ENCODE measurements at places on chromosomes 6 and 20.

GRCh38 chr20:1202762-1203504 is at the start of gene C20orf202:
TSS of gene C20orf202 (plus strand) at chr20:1203454. CDS start at chr20:1203586, 132 bp downstream.
- DNase-seq: no peak

DNA sequence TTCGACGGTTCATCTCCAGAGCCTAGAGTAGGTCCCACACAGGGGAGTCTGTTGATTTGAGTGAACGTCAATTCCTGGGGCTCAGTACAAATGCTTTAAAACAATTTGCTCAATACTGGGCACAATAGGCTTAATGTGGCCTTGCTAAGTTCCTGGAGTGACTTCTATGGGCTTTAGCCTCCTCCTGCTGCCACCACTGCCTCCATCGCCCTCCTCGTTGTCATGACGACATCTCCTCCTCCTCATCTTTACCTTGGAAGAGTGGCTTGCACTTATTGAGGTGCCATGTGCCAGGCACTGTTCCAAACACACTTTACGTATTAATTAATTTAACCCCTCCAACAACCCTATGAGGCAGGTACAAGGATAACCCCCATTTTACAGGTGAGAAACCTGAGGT is 11.8 kb upstream of the ZMYND8 start:
- no peak for DNase-seq

DNA sequence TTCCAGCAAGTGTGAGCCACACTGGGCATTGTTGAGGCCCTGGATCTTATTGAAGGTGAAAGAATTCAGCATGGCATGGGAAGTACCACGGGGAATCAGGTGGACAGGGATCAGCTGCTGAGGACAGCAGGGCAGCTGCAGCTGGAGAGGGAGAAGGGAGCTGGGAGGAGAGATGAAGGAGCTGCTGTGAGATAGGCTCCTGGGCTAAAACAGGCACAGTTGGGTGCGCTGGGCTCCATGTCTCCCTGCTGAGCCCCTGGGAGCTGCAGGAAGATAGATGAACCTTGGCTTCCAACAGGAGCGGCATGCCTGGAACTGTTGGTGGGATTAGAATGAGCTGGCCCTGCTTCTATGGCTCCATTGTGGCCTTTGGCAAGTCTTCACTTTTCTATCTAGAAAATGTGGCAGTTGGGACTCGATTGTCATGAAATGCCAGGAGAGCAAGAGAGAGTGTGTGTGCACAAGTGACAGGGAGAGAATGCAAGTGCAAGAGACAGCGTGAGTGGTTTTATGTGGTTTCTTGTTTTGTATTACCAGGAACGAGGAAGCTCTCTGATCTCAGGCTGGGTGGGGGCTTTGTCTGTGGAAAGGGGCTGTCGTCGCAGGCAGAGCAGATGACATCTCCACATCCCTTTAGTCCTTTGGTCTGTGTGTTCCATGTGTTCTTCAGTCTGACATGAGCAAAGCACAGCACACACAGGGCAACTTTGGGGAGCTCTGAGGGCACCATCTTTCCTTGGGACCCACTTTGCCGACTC is 20.4 kb downstream of the SNPH start:
- no peak for DNase-seq

GRCh38 chr20:23396950-23397627 is 24.2 kb downstream of the NAPB start:
- DNase-seq: no peak

GRCh38 chr20:62069741-62070216 is 4.1 kb upstream of the TAF4 start:
- no peak for DNase-seq

GRCh38 chr6:2110504-2110903 is 134.9 kb downstream of the GMDS start:
- DNase-seq: peak; percentile 31

DNA sequence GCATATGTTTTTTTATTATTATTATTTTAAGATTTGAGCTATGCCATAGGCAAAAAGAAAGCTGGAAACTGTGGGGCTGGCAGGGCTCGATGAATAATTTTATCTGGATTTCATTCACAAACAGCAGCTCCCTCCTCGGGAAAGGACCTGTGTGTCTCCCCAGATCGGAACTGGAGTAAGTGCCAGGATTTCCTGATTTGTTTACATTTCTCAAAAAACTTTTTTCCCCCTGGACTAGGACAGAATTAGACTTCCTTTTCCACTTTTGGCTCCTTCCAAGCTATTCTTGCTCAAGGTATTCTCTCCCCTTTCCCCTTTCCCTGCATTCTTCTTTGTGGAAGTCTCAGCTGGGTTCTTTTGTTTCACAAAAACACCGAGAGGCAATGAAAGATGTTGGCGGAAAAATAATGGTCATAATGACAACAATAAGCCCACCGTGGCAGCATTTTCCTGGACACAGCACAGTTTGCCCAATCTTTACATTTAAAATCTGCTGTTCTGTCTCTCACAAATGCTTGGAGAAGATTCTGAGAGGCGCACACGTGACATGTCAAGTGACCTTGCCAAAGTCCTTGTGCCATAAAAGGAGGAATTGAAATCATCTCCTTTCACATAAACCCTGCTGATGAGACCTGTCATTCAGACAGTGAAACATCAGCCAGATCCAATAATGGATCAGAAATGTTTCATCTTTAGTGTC is 85.8 kb upstream of the PREP start:
- no peak for DNase-seq

GRCh38 chr20:60024801-60025200 is 66.6 kb downstream of the CDH26 start:
- DNase-seq: no peak

DNA sequence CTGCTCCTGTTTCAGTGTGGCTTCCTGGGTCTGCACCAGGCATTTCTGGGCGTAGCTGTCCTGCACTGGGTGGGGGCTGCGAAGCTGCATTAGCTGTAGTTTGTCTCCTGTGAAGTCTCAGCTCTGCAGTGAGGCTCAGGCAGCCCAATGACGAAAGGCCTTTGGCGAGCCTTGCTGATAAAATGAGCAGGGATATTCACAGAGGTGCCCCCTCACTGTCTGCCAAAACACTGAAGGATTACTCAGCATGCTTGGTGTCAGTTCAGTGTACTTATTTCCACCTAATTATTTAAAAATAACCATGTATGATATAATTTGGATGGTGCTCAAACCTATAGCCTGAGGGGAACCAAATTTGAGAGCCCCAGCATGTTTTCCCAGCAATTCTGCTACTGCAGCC is 73.5 kb downstream of the ECT2L start:
- no peak for DNase-seq

GRCh38 chr6:166561771-166562359 is 24.6 kb downstream of the RAMACL start:
- DNase-seq: no peak

- DNase-seq: no peak
Observed at GRCh38 chr6:5107341-5107740, 22.2 kb downstream of the PPP1R3G start.

GRCh38 chr6:80640176-80640575 is 533.7 kb downstream of the BCKDHB start:
- no peak for DNase-seq

- peak; percentile 38 for DNase-seq
Observed at GRCh38 chr20:59955131-59955796, 3.0 kb upstream of the CDH26 start.

- no peak for DNase-seq
Observed at GRCh38 chr6:105804424-105804823, 281.7 kb upstream of the PRDM1 start.

GRCh38 chr6:168413856-168414255 is 27.1 kb upstream of the SMOC2 start:
- DNase-seq: no peak

DNA sequence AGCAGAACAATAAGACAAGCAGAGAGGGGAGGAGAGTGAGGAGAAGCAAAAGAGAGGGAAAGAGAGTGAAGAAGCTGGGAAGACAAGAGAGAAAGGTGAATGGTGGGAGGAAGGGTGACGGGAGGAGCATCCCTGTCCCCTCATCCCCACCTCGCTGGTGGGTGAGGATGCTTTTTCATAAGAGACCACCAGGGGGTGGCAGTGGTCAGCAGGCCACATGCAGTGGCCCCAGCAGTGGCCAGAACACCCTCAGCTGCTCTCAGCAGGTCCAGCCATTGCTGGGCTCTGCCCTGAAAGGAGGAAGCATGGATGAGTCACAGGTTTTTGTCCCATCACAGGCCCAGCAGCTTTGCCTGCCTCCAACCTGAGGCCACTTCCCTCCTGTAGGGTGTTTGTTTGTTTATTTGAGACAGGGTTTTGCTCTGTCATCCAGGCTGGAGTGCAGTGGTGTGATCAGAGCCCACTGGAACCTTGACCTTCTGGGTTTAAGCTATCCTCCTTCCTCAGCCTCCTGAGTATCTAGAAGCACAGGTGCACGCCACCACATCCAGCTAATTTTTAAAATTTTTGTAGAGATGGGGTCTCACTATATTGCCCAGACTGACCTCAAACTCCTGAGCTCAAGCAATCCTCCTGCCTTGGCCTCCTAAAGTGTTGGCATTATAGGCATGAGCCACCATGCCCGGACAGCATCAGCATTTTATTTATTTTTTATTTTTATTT is 24.0 kb downstream of the FGD2 start:
- peak; percentile 79 for DNase-seq

GRCh38 chr20:46703435-46703834 is 6.0 kb upstream of the SLC2A10 start:
- DNase-seq: no peak

DNA sequence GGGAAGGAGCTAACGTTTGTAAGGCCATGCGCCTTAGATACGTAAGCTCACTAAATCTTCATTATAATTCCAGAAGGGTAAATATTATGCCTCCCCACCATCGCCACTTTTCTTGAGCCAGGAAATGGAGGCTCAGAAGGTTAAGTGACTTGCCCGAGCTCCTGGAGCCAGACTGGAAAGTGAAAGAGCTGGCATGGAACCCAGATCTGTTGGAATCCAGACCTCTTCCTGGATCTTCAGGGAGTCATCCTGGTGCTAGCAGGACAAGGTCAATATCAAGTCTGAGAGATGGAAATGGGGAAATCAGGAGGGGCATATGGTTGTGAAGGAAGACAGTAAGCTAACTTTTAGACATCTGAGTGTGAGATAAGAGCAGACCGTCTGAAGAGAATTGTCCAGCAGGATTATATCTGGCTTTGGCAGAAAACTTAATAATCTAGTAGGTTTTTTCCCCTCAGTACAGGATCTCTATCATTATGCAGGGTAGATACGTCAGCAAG is 6.2 kb downstream of the TMEM200A start:
- DNase-seq: no peak

DNA sequence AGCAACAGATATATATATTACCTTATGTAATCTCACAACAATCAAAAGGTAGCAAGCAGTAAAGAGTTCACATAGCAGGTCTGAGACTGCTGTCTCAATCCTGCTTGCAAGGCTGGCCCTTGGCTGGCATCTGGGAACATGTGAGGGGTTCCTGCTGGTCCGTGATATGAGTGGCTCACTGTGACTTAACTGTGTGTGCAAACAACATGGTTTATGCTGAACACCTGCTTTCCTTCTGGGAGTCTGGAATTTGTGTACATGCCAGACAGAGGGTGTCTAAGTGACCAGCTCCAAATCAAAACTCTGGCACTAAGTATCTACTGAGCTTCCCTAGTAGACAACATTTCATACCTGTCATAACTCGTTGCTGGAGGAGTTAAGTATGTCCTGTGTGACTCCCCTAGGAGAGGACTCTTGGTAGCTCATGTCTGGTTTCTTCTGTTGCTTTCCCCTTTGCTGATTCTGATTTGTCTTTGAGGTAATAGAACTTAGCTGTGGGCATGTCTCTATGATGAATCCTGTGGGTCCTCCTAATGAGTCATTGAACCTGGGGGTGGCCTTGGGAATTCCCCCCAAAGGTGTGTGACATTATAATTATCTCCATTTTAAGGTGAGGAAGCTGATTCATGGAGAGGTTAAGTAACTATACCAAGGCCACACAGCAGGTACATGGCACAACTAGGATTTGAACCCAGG is 131.6 kb upstream of the NEDD9 start:
- DNase-seq: no peak

DNA sequence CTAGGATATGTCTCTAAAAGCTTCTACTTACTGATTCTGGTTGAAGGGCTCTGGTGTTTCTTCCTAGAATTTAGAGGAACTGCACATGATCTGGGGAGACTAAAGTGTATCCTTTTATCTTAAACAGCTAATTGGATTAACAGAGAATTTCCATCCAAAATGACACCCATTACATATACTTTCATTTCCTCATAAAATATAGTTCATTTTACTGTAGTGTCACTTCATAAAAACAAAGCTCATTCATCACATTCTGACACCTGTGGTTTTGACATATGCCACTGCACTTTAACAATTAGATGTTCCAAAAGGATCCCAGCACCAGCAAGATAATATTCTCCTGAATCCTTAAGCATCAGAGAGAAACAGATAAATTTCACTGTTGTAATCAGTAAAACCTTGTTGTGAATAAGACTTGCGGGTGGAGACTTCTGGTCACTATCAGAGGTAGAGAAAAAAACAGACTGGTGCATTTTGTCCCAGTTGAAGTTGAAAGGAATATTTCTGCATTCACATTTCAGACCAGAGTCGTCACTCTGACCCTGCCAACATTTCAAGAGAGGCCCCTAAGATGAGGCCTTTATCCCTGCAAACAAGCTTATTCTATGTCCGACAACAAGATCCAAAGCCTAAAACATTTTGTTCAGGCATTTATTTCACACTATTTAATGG is 175.3 kb upstream of the BMP5 start:
- no peak for DNase-seq

- DNase-seq: no peak
Observed at GRCh38 chr20:38321959-38322598, 18.1 kb downstream of the BPI start.

DNA sequence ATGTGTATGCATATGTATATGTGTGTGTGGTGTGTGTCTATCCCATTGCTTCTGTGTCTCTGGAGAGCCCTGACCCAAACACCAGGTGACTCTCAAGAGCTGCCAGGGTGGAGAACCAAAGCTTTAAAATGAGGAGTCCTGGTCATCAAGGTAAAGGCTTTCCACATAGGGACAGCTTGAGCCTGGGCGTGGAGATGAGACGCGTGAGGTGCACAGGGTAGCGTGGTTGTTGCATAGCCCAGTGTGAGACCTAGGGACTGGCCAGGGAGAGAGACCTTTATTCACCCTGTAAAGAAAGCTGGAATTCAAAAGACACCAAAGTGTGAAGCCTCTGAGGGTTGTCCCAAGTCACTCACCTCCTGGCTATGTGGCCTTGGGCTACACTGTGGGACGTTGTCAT is 149.1 kb downstream of the SYCP2 start:
- DNase-seq: peak; percentile 7

GRCh38 chr6:79236711-79237110 is 2.2 kb upstream of the HMGN3 start:
- no peak for DNase-seq

GRCh38 chr6:137218473-137218916 is 690 bp downstream of the IFNGR1 start:
- DNase-seq: peak; percentile 45

GRCh38 chr6:79648328-79648727 is 17.2 kb downstream of the SH3BGRL2 start:
- DNase-seq: no peak

DNA sequence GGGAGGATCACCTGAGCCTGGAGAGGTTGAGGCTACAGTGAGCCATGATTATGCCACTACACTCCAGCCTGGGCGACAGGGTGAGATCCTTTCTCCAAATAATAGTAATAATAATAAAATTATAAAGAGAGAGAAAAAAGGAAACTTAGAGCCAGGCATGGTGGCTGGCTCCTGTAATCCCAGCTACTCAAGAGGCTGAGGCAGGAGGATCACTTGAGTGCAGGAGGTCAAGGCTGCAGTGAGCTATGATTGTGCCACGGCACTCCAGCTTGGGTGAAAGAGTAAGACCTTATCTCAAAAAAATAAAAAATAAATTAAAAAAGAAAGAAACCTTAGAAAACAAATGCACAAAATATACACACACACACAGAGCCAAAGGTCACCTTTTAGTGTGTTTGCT is 5.2 kb upstream of the SAMHD1 start:
- DNase-seq: no peak

GRCh38 chr20:32871627-32872160 is 13.0 kb downstream of the EFCAB8 start:
- DNase-seq: no peak
